ENCODE measurements at places on chromosomes 3 and 15.

- H3K36me3 ChIP-seq: no peaks in the 10 kb centered on the region
- no peak for DNase-seq
- H3K4me3 ChIP-seq: no peak overlapping the region
- no peaks in the 10 kb centered on the region for H3K4me1 ChIP-seq
- no peak overlapping the region for H3K27ac ChIP-seq
Observed at GRCh38 chr3:13009132-13009945, 63.9 kb downstream of the IQSEC1 start.

GRCh38 chr15:98674336-98674735 lies 26.0 kb downstream of the IGF1R start:
- H3K27ac ChIP-seq: no peak overlapping the region
- peaks cover 2% of the 10 kb centered on the region for H3K36me3 ChIP-seq
- peaks cover 19% of the 10 kb centered on the region for H3K4me1 ChIP-seq
- no peaks in the 10 kb centered on the region for H3K27me3 ChIP-seq

- peaks cover 2% of the 10 kb centered on the region for H3K4me1 ChIP-seq
- DNase-seq: no peak
- no peaks in the 10 kb centered on the region for H3K36me3 ChIP-seq
- no peak overlapping the region for H3K4me3 ChIP-seq
- no peak overlapping the region for H3K27ac ChIP-seq
- no peaks in the 10 kb centered on the region for H3K27me3 ChIP-seq
Observed at GRCh38 chr15:55824857-55825613, 82.1 kb upstream of the PRTG start.

DNA sequence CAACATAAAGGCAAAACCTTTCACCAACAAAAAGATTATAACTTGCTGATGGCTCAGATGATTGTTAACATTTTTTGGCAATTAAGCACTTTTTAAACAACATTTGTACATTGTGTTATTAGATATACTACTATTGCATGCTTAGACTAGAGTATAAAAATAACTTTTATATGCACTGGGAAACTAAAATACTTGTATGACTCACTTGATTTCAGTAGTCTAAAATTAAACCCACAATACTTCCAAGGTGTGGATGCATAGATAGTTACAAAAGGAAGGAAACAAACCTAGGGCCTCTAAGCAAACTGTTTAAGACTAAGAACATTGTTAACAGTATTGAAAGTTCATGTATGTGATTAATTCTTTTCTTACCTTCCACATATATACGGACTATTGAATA lies 1521.5 kb downstream of the OTOL1 start:
- no peaks in the 10 kb centered on the region for H3K27me3 ChIP-seq
- no peak for DNase-seq
- H3K27ac ChIP-seq: no peak overlapping the region
- H3K36me3 ChIP-seq: no peaks in the 10 kb centered on the region

DNA sequence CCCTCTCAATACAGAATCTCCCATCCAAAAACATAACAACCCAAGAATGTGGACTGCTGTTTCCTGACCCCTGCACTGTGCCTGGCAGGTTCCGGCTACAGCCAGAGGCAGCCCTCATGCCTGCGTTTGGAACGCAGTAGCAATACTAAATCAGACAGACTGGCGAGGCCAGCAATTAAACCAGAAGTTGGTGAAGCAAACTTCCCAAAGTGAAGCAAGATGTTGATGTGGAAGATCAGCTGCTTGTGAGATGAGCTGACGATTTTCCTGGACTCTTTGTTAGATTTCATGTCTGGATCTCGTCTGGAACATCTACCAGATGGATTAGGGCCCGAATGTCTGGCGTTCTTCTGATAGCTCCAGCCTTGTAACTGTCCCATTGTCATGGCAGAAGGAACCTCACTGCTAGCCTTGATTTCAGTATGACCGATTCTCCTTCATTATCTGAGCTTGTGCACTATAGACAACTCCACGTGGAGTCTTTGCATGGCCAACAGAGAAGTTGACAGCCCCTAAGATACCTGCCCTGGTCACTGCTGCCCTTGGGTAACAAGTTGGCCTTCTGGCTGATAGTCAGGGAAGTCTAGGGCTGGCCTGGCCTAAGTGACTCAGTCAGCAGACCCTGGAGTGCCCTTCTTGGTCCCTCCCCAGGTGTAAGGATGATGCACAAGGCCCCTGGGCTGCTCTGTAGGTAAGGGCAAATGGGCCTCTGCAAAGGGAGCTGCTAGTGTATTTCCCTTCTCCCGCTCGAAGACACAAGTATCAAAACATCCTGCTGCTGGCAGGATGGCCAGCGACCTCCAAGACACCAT lies 126.5 kb downstream of the ADAMTS17 start:
- H3K4me1 ChIP-seq: no peaks in the 10 kb centered on the region
- H3K27me3 ChIP-seq: no peaks in the 10 kb centered on the region
- DNase-seq: no peak

DNA sequence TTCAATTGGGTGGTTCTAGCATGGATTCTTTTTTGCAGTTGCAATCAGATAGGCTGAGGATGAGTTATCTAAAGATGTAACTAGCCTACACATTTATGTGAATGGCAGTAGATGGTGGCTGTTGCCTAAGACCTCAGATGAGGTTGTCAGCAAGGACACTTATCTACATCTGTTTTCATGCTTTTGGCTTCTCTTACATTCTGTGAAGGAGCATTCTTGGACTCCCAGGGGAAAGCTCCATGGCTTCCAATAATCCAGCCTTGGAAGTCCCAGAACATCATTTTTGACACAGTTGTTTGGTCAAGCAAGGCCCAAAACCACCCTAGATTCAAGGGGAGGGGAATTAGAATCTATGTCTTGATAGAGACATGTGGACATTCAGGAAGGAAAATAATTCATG lies 332.2 kb upstream of the RBMS3 start:
- no peak overlapping the region for H3K27ac ChIP-seq
- DNase-seq: no peak
- H3K4me3 ChIP-seq: no peak overlapping the region
- no peaks in the 10 kb centered on the region for H3K36me3 ChIP-seq
- H3K4me1 ChIP-seq: no peaks in the 10 kb centered on the region
- no peaks in the 10 kb centered on the region for H3K27me3 ChIP-seq

GRCh38 chr3:123066896-123067688 lies at the start of gene PDIA5:
TSS of gene PDIA5 (plus strand) at chr3:123067025. CDS start at chr3:123067165, 140 bp downstream.
- no peaks in the 10 kb centered on the region for H3K36me3 ChIP-seq
- H3K27me3 ChIP-seq: no peaks in the 10 kb centered on the region
- H3K4me1 ChIP-seq: peaks cover 2% of the 10 kb centered on the region
- peak within 1 kb of the TSS; percentile 78 for H3K27ac ChIP-seq

- H3K36me3 ChIP-seq: no peaks in the 10 kb centered on the region
- no peaks in the 10 kb centered on the region for H3K4me1 ChIP-seq
- H3K4me3 ChIP-seq: no peak overlapping the region
Observed at GRCh38 chr15:99965376-99965775, 232.1 kb upstream of the LYSMD4 start.

GRCh38 chr3:73419179-73419803 lies 205.4 kb downstream of the PDZRN3 start:
- H3K27ac ChIP-seq: peak overlapping the region; percentile 40
- no peaks in the 10 kb centered on the region for H3K4me1 ChIP-seq
- peak; percentile 68 for DNase-seq
- H3K27me3 ChIP-seq: no peaks in the 10 kb centered on the region
- H3K4me3 ChIP-seq: no peak overlapping the region
- H3K36me3 ChIP-seq: no peaks in the 10 kb centered on the region

GRCh38 chr3:5874931-5875341 lies 687.4 kb downstream of the EDEM1 start:
- no peaks in the 10 kb centered on the region for H3K27me3 ChIP-seq
- DNase-seq: no peak
- no peaks in the 10 kb centered on the region for H3K36me3 ChIP-seq
- no peaks in the 10 kb centered on the region for H3K4me1 ChIP-seq

DNA sequence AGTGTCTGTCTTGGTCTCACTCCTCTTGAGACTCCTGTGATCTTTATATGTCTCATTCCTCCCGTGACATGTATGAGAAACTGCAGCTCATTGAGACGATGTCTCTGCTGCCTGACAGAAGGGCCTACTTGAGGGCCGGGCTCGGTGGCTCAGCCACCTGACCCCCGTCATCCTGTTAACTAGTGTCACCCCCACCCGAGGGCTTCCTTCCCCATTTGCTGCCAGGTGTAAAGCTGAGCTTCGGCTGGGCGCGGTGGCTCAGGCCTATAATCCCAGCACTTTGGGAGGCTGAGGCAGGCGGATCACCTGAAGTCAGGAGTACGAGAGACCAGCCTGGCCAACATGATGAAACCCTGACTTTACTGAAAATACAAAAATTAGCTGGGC lies 12.7 kb downstream of the SEMA4B start:
- DNase-seq: no peak
- no peaks in the 10 kb centered on the region for H3K4me1 ChIP-seq
- no peak overlapping the region for H3K27ac ChIP-seq
- H3K36me3 ChIP-seq: no peaks in the 10 kb centered on the region
- no peak overlapping the region for H3K4me3 ChIP-seq

DNA sequence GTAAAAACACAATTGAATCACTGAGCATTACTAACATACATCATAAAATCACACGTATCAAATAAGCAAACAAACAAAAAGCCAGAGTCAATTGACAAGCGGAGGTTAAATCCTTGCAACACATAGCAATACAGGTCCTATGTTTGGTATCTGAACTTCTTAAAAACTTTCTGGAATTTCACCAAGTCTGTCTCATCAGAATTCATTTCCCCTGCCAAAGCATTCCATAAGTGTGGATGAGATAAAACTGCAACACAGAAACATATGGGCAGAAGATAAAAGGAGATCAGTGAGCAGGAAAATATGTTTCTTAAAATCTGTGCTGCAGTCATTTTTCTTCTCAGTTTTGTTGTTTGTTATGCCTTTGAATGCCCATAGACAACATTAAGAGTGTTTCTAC lies 1155.5 kb downstream of the TBL1XR1 start:
- H3K27ac ChIP-seq: no peak overlapping the region
- H3K36me3 ChIP-seq: no peaks in the 10 kb centered on the region
- DNase-seq: no peak
- H3K4me3 ChIP-seq: no peak overlapping the region
- H3K4me1 ChIP-seq: no peaks in the 10 kb centered on the region

- H3K4me1 ChIP-seq: peaks cover 2% of the 10 kb centered on the region
- DNase-seq: no peak
- H3K4me3 ChIP-seq: peak overlapping the region; percentile 85
Observed at GRCh38 chr3:155744010-155744625, 753 bp downstream of the PLCH1 start.

GRCh38 chr3:192481638-192482037 lies 245.7 kb downstream of the FGF12 start:
- no peak overlapping the region for H3K27ac ChIP-seq
- no peaks in the 10 kb centered on the region for H3K4me1 ChIP-seq

- no peak overlapping the region for H3K27ac ChIP-seq
- DNase-seq: no peak
- H3K4me1 ChIP-seq: no peaks in the 10 kb centered on the region
- no peaks in the 10 kb centered on the region for H3K36me3 ChIP-seq
Observed at GRCh38 chr3:51221959-51222358, 163.1 kb upstream of the MANF start.

GRCh38 chr3:32934150-32934742 lies 17.2 kb upstream of the CCR4 start:
- H3K27ac ChIP-seq: no peak overlapping the region
- no peaks in the 10 kb centered on the region for H3K36me3 ChIP-seq
- H3K4me3 ChIP-seq: no peak overlapping the region
- no peaks in the 10 kb centered on the region for H3K27me3 ChIP-seq

DNA sequence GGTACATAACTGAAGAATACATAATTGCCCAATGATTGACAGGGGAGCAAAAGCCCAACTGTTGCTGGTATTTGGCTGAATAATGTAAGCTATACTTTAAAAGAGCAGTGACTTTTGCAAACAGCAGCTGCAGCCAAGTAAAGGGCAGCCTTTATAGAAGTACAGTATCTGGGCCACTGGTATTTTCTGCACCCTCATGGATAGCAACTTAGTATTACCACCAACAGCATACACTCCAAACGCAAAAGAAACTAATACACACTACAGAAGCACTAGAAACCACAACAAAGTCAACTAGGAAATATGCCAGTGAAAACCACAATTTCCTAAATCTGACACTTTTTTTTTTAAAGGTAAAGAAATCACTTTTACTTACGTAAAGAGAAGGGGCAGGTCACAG lies 206.1 kb downstream of the TIGIT start:
- peak; percentile 81 for DNase-seq
- peaks cover 7% of the 10 kb centered on the region for H3K4me1 ChIP-seq
- no peaks in the 10 kb centered on the region for H3K27me3 ChIP-seq
- H3K4me3 ChIP-seq: no peak overlapping the region
- no peak overlapping the region for H3K27ac ChIP-seq
- H3K36me3 ChIP-seq: no peaks in the 10 kb centered on the region

GRCh38 chr15:42576040-42576594 lies 711 bp downstream of the STARD9 start:
- no peak for DNase-seq
- peak overlapping the region; percentile 79 for H3K4me3 ChIP-seq
- H3K4me1 ChIP-seq: peaks cover 8% of the 10 kb centered on the region
- no peaks in the 10 kb centered on the region for H3K36me3 ChIP-seq
- peak overlapping the region; percentile 55 for H3K27ac ChIP-seq

GRCh38 chr3:187954516-187954872 lies 199.5 kb upstream of the LPP start:
- H3K4me3 ChIP-seq: no peak overlapping the region
- no peak for DNase-seq
- H3K36me3 ChIP-seq: no peaks in the 10 kb centered on the region
- peaks cover 15% of the 10 kb centered on the region for H3K4me1 ChIP-seq

GRCh38 chr3:42804831-42805132 lies 492 bp upstream of the HIGD1A start:
- H3K27ac ChIP-seq: peak overlapping the region; percentile 93
- DNase-seq: peak; percentile 4
- H3K4me1 ChIP-seq: no peaks in the 10 kb centered on the region
- no peaks in the 10 kb centered on the region for H3K36me3 ChIP-seq
- peak overlapping the region; percentile 60 for H3K4me3 ChIP-seq

GRCh38 chr3:139312416-139312815 lies 31.4 kb upstream of the MRPS22 start:
- no peaks in the 10 kb centered on the region for H3K27me3 ChIP-seq
- H3K36me3 ChIP-seq: no peaks in the 10 kb centered on the region
- H3K27ac ChIP-seq: no peak overlapping the region
- H3K4me3 ChIP-seq: no peak overlapping the region
- H3K4me1 ChIP-seq: peaks cover 27% of the 10 kb centered on the region

DNA sequence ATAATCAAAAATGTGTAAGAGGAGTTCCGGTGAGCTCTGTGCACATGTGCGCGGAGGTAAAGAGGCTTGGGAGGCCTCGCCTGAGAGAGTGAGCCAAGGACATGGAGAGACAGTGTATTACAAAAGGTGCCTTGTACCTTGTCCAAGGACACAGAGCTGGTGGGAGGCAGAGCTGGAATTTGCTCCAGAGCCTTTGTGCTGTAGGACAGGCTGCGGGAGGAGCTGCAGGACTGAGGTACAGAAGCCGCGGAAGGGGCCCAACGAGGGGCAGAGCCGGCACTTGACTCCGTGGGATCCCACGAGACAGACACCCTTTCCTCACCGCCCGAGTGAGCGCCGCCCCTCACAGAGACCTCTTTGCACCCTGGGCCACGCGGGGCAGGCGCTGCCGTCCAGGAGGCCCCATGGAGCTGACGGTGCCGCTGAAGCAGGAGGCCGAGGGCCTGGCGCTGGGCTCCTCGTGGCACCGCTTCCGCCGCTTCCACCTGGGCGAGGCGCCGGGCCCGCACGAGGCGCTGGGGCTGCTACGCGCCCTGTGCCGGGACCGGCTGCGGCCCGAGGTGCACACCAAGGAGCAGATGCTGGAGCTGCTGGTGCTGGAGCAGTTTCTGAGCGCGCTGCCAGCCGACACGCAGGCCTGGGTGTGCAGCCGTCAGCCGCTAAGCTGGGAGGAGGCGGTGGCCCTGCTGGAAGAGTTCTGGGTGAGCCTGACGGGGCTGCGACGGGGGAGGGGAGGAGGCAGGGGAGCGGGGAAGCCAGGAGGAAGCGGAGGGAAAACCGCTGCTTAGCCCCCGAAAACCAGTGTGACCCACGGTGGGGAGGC lies 68.7 kb downstream of the SLTM start:
- no peaks in the 10 kb centered on the region for H3K27me3 ChIP-seq
- DNase-seq: peak; percentile 23
- H3K36me3 ChIP-seq: no peaks in the 10 kb centered on the region
- H3K4me3 ChIP-seq: no peak overlapping the region
- peak overlapping the region; percentile 4 for H3K27ac ChIP-seq
- H3K4me1 ChIP-seq: no peaks in the 10 kb centered on the region
